ENCODE measurements at places on chromosomes 2 and 18.

- DNase-seq: no peak
Observed at GRCh38 chr2:236731767-236732580, 162.3 kb downstream of the ACKR3 start.

DNA sequence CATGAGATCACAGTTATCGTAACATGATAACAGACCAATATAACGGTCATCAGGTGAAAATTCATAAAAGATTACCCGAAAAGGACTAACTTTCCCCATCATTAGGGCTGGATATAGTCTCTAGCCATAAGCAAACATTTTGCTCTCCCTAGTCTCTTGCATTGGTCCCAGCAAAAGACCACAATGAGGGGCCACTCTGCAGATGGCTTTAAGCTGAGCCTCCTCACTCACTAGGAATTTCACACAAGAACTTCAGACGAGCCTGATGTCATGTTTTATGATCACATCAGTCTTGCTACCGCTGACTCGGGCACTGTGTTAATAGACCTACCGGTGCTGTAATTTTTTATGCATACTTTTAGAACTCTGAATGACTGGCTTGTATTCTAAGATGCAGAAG, 35.2 kb downstream of the STK17B start:
- no peak for DNase-seq

DNA sequence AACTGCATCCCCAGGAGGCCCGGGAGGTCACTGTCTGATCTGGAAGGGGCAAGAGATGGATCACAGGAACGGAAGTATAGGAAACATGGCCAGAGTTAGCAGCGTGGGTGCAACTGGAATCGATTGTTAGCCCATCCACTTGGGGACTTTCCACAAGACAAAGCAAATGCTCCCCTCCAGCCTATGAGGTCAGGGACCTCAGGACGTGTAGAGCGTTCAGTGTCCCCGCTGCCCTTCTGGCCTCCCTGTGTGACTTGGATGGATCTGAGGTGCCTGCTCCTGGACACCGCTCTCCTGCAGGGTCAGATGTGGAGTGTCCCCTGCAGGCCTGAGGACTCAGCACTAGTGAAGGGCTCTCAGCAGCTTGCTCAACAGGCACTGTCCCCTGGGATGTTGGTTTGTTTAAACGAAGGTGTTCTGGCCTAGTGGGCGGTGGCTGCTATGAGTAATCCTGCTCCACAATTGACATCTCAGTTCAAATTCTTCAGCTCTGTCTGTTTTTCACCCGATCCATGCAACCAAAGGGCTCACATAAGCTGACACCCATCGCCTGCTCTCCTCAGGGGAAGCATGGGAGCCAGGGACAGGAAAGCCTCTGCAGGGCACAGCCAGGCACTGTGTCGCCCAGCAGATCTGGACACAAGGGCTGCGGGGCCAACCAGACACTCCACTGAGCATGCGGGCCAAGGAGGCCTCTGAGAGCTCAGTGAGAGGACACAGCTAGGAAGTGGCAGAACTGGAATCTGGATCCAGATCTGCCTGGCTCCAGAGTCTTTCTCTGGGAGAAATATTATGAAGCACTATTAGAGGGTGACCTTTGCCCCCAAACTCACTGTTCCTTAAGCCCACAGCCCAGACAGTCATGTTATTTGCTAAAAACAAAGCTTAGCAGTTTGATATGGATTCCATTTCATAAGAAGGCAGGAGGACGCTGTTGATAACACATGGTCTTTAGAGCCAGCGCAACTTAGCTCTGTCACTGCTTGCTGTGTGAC, 78.5 kb downstream of the RHOB start:
- no peak for DNase-seq

GRCh38 chr2:42893047-42893758, 100.8 kb upstream of the HAAO start:
- no peak for DNase-seq

- no peak for DNase-seq
Observed at GRCh38 chr18:55819448-55819847, 231.5 kb upstream of the TCF4 start.

- no peak for DNase-seq
Observed at GRCh38 chr2:30666266-30666874, 140.9 kb downstream of the CAPN13 start.

DNA sequence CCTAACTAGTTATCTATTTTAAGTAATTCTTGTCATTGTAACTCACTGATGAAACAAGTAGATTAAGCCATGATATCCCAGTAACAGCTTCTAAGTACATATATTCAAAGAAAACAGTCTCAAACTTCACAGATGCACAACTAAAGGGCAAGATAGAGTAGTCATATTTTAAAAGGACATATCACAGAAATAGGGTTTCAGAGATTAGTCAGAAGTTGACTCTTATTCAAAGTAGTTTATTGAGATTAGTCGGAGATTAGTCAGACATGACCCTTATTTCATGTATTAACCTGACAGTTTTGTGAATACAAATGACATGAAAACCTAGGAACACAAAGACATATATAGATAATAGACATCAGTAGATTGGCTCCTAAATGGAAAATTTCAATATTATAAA, 15.9 kb upstream of the CHAC2 start:
- no peak for DNase-seq

DNA sequence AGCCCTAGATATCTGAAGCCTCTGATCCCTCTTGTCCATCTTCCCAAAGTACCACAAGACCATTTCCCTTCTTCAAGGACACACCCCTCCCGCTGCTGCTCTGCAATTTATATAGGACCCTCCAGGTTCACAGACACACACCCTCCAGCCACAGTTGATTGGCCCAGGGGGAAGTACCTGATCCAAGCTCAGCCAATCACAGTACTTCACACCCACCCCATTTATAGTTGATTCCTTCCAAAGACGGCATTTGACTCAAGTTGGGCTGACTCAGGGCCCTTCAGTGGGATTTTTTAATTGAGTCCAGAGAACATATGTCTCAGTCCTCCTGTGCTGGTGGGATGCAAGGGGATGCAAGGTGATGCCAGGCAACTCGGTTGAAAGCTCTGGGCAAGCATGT, 59.2 kb downstream of the GYPC start:
- DNase-seq: no peak

DNA sequence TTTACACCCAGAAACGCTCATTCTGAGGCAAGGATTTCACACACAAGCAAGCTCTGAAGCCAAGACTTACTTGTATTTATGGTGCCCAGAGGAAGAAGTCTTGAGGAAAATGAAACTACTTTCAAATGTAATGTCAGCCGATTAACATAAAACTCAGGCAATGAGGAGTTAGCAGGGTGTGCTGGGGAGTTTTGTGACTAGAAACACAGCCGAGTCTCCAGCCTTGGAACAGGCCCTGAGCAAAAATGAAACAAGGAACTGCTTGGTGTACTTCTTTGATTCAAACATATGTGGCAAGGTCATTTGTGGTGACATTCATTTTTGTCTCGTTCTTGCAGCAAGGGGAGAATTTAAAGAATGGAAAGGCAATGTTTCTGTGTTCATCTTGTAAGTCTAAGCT, 4.5 kb downstream of the DYTN start:
- no peak for DNase-seq

- DNase-seq: no peak
Observed at GRCh38 chr2:239315308-239315707, 85.5 kb downstream of the HDAC4 start.

- DNase-seq: no peak
Observed at GRCh38 chr2:88053934-88054781, 1.4 kb downstream of the KRCC1 start.

GRCh38 chr2:98137196-98137595, 50.2 kb downstream of the VWA3B start:
- DNase-seq: no peak

DNA sequence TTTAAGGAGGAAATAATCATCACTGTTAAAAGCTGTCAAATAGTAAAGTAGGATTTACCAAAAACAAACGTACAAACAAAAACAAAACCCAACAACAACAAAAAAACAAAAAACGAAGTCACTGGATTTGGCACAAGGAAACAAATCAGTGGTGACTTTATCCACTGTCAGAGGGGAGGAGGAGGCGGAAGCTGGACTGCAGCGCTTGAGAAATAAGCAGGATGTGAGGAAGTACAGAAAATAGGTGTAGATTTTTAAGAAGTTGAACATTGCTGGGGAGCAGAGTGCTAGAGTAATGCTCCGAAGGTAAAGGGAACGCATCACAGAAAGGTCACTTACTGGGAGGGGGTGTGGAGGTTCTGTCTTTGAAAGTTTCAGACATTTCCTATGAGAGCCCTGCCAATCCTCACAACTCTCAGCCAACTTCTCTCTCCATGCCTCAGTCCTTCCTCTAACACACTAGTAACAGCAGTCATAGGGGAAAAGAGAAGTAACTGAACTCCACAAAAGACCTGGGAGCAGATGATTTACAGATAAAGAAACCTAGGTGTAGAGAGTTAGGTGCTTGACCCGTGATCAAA, 220.2 kb upstream of the SMAD7 start:
- DNase-seq: no peak

DNA sequence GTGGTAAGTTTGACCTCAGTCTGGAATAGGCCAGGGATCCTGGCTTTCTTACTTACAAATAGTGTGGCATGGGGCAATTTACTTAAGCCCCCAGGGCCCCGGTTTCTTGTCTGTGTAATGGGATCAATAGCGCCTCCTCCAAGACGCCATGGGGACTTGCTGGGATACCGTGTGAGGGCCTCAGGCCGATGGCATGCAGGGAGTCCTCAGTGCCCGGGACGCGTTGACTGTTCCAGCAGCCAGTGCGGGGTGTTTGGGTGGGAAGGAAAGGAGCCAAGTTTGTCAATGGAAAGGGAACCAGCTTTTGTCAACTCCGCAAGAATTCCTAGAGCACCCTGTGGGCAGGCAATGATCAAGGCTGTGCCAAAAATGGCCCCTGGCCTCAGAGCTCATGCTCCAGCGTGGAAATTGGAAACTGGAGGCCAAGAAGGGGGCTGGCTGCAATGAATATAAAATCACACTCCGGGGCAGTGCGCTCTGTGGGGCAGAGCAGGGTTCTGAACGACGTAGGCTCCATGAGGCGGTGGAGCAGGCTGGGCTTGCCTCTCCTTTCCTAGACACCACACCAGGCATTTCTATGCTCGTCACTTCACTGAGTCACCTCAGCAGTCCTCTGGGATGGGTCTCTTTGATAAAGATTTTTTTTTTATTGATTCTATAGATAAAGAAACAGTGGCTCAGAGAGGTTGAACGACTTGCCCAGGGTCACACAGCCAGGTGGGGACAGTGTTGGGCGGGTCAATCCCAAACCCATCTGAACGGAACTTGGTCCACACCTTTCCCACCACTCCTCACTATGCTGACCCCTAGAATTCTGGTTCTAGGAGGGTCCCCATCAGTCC, 56.7 kb upstream of the ASAP2 start:
- DNase-seq: no peak

GRCh38 chr2:47654790-47655562, 128.0 kb upstream of the MSH6 start:
- no peak for DNase-seq

GRCh38 chr18:27382567-27383216, 197.6 kb upstream of the CHST9 start:
- no peak for DNase-seq

DNA sequence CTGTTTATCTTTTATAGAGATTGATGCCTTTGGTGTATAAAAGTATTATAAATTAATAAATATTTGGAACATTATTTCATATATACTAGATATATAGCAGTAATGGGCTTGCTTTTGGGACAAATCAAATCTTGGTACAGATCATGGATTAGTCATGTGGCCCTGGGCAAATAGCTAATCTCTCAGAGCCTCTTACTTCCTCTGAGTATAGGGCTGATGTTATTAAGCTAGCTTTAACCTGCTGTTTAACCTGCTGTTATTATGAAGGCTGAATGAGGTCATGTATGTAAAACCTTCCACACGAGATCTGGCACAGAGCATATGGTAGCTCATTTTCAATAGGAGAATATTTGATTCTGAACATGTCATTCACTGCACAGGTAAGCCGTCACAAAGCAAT, 5.7 kb downstream of the ITGB6 start:
- no peak for DNase-seq

- no peak for DNase-seq
Observed at GRCh38 chr2:735670-736218, 58.5 kb upstream of the TMEM18 start.

GRCh38 chr2:160574468-160575140, 81.0 kb upstream of the RBMS1 start:
- no peak for DNase-seq

GRCh38 chr2:58428096-58429013, 187.2 kb upstream of the FANCL start:
- no peak for DNase-seq

DNA sequence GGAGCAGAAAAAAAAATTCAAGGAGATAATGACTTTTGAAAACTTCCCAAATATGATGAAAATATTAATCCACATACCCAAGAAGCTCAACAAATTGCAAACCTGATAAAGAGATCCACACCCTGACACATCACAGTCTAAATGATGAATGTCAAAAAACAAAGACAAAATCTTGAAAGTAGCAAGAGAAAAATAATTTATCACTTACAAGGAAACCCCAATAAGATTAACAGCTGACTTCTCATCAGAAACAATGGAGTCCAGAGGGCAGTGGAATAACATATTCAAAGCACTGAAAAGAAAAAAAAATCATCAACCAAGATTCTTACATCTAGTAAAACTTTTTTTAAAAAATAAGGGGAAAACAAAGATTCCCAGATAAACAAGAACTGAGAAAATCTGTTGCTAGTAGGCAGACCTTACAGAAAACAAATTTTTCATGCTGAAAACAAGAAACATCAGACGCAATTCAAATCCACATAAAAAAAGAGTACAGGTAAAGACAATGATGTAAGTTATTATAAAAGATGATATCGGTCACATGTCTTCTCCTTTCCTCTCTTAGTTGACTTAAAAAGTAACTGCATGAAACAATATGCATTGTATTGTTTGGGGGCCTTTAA, 21.3 kb downstream of the SLC66A2 start:
- DNase-seq: no peak

DNA sequence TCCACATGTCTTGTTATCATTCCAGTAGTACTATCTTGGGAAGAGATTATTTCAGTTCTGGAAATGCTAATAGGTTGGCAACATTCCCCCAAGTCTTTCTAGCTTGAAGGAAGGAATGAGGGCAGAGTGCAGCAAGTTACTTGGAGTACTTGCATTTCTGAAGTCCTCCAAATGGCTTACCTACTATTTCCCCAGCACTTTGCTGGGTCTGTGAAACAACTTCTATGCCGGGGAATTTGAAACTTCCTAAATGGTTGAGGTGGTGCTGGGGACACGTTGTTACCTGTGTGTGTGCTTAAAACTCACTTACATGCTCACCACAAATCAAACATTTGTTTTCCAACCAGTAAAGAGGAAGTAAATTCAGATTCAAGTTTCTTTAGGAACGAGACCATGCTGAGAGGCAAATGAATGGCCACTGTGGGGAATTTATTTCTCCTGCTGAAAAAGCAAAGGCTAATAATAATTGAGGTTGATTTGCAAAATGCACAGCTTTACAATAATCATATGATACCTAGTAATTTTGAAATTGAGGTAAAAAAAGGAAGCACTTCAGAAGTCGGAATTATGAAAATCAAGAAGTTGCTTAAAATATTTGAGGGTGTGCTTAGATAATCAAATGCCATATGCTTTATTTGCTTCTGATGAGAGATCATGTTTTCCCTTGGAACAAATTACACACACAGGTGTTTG, 1167.7 kb upstream of the ZEB2 start:
- no peak for DNase-seq

GRCh38 chr18:9428301-9428706, 47.0 kb upstream of the RALBP1 start:
- no peak for DNase-seq

Measured in stimulated activated naive CD4-positive, alpha-beta T cell (primary cell).